ENCODE measurements at places on chromosomes 1 and 21.

DNA sequence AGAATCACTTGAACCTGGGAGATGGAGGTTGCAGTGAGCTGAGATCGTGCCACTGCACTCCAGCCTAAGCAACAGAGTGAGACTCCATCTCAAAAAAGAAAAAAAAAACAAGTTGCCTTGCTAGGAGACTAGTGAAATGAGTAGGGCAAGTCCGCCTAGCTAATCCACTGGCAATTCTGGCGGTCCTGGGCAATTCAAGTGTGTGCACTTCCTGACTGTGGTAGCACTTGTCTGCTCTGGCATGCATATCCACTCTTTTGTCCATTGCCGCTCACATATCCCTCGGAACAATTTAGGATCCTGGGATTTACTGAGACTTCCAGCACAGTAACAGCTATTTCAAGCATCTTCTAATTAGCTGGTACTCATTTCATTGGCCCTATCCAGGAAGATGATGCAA lies 426.3 kb upstream of the ADGRL2 start:
- no peak for DNase-seq

DNA sequence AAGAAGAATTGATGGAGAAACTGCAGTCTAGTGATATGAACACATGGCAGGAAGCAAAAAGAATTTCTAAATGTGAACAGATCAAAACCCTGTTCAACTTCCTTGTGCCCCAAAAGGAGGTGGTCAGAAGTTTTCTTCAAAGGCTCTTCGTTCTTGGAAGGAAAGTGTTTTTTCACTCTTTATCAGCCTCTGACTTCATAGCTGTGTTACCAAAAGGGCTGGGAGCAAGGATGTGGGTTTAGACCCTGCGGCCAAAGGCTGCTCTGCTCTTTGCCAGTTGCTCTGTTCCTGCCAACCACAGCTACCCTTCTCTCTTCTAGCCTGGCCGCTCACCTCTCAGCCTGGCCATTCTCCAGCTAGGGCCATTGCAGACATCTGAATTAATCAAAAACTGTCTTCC lies 53.8 kb downstream of the PTGER3 start:
- no peak for DNase-seq

DNA sequence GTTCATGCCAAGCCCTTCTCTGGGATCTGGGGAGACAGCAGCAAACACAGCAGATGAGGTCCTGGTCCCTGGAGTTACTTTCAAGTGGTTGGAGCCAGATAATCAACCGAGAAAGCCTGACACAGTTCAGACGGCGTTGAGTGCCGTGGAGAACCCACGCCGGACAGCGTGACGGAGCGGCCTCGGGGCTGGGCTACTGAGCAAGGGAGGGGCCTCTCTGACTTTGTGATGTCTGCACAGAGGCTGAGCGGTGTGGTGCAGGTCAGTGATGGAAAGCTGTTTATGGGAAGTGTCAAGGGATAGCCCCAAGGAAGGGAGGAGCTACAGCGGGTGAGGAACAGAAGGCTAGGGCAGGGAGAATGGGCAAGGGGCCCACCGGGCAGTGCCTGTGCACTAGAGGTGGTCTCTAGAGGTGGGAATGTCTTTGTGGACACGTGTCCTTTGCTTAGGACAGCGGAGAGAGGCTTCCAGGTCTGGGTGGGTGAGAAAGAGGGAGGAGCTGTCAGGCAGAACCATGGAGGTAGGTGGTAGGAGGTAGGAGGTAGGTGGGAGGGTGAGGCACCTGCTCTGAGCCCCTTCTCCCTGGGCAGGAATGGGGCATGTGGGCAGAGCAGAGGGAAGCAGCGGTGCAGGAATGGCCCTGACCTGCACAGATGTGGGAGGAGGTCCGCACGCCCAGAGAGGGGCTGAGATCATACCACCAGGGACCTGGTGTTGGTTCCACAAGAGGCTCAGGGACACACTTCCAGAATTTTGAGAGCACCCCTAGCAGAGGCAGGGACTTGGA lies 62.8 kb downstream of the RUNX3 start:
- no peak for DNase-seq

DNA sequence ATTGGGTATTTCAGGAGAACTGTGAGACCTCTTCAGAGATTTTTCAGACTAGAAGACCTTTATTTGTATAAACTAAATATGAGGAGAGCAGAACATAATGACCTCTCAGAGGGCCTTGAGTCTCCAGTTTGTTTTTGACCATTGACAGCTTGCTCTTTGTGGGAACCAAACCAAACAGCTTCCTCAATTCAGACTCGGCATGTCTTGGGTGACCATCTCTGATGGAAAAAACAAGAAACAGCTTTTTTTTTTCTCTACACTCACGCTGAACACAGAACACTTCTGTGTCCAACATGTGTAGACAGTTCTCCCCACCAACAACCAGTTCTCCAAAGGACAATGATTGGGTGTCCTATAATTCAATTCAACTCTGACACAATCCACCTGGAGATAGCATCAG lies 11.5 kb downstream of the ATP1A4 start:
- DNase-seq = no peak

All from Panc1 (cell line).